ENCODE measurements at places on chromosomes 16 and 17. TPM values are rescaled to one million over a fixed set of nuclear protein-coding genes. Genes with fewer than 3 reads are reported as not detected.

Gene ATP2A3
- 0.07 TPM for total RNA-seq

Gene HOXB1
- total RNA-seq: 37.6 TPM

Gene KRTAP2-3
- total RNA-seq: not detected

Gene C17orf50
- not detected for total RNA-seq

Gene KCNG4
- total RNA-seq: 0.23 TPM

Gene EFNB3
- total RNA-seq: 20.5 TPM

Gene KRTAP1-5
- total RNA-seq: not detected

Gene GFAP
- 1.0 TPM for total RNA-seq

Gene SPDYE4
- total RNA-seq: not detected

DNA sequence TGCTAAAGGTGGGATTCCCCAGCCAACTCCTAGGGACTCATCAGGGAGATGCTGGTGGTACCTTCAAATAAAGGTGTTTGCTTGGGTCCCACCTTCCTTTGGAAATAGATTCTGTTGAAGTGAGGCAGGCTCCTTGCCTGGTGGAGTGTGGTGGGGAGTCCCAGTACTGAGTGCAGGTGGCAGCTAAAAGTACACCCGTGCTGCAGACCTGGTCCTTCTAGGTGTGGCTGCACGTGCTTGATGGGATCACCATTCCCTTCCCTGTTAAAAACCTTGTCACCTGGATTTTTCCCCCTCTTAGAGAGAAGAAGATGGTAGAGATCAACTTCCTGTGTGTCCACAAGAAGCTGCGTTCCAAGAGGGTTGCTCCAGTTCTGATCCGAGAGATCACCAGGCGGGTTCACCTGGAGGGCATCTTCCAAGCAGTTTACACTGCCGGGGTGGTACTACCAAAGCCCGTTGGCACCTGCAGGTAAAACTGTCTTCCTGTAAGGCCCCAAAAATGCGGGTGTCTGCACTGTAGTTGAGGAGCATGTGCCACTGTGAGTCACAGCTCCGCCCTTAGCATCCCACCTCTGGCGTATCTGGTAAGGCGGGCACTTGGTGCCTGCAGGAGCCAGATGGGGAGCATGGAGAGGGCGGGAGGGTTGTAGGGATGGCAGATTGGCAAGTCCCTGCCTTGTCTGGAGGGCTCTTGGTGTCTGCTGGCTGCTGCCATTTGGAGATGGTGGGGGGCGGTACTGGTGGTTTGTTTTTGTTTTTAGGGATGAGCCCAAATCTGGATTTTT is 34.0 kb downstream of the PLCD3 start:
- ATAC-seq: no peak

- ATAC-seq: peak; percentile 76
Observed at GRCh38 chr17:58531661-58532554, 17.5 kb upstream of the MTMR4 start.

DNA sequence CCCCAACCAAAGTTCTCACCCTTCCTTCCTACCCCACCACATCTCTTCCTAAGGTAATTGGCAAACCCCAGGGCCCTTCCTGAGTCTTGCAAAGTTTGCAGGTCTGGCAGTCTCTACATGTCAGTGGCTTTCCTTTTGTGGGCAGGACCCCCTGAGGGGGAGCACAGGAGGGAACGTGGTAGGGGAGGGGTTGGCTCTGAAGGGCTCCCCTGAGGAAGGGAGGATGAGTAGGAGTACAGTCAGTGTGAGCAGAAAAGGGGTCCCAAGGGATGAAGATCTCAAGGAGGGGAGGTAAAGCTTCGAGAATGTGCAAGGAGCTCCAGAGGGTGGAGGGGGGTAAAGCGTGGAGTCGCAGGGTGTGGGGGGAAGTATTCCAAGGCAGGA is 206.9 kb downstream of the RAB11FIP4 start:
- ATAC-seq: no peak

DNA sequence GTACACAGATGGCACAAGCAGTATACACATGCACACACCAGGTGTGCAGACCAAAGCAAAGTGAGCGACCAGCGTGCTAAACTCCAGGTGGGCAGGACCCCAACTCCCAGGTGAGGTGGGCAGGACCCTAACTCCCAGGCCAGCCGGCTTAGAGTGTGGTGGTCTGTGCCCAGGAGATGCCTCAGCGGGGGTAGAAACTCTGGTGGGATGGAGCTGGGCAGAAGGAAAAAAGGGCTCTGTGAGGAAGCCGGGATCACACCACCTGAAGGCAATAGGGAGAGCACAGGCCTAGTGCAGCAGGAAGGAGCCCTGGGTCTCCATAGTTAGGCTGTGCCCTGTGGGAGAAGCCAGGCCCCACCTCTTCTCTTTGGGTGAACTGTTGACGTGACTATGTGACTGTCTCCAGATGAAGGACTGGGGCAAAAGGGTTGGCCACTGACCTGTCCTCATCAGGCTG is 1.6 kb upstream of the FOXJ1 start:
- ATAC-seq: no peak

DNA sequence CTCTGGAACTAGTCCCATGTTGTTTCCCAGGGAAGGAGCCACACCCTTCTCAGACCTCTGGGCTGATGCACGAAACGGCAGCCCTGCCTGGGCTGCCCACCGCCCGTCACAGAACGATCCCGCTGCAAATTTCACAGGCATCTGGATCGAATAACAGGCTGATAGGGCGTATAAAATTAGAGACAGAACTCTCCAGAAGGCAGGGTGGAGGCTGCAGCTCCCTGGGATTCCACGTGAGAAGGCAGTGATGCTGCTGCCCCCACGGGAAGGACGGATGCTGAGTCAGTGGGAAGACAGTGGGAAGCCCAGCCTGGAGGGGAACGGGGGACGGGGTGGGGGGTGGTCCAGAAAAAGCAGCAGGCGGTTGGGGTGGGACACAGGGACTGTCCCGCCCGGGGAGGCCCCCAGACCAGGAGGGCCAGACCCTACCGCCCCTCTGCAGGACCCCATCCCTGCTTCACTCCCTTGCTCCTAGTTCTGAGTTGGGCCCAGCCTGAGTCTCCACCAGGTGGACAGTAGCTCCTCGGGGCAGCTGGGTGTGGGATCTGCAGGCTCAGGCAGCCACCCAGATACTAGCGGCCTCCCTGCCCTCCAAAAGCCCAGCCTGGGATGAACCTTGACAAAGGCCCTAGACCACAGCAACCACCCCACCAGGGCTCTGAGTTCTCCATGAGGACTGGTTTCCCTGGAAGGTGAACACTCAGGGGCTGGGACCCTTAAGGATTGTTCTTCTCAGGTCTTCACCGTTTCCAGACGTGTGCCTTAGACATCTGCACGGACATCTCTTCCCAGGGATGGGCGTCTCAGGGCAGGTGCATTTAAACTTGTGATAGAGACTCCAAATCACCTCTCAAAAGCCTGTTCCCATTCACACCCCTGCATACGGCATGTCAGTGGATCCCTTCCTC is 117.8 kb downstream of the METRNL start:
- peak; percentile 85 for ATAC-seq

- no peak for ATAC-seq
Observed at GRCh38 chr17:64741038-64741641, 79.0 kb upstream of the SMURF2 start.

GRCh38 chr16:28321700-28322411 is 29.5 kb downstream of the SBK1 start:
- ATAC-seq: no peak

GRCh38 chr17:36673068-36673467 is 71.7 kb downstream of the MRM1 start:
- no peak for ATAC-seq

DNA sequence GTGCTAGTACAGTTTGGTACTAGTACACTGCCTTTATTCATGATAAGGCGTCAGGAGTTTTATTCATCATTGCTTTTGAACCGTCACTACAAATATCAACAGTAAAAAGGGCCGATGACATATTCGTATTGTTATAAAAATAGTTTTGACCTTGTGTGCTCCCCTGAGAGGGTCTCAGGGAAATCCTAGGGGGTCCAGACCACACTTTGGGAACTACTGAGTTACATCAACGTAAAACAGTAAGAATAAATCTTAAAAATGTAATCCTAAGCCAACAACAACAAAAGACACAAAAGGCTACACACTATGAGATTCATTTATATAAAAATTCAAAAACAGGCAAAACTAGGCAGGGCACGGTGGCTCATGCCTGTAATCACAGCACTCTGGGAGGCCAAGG is 11.2 kb downstream of the MYH10 start:
- no peak for ATAC-seq

- ATAC-seq: no peak
Observed at GRCh38 chr17:65633988-65634387, 72.5 kb upstream of the AXIN2 start.

GRCh38 chr16:78926723-78927210 is 673.8 kb downstream of the MAF start:
- no peak for ATAC-seq

- no peak for ATAC-seq
Observed at GRCh38 chr16:30395992-30396585, 869 bp downstream of the ZNF48 start.

DNA sequence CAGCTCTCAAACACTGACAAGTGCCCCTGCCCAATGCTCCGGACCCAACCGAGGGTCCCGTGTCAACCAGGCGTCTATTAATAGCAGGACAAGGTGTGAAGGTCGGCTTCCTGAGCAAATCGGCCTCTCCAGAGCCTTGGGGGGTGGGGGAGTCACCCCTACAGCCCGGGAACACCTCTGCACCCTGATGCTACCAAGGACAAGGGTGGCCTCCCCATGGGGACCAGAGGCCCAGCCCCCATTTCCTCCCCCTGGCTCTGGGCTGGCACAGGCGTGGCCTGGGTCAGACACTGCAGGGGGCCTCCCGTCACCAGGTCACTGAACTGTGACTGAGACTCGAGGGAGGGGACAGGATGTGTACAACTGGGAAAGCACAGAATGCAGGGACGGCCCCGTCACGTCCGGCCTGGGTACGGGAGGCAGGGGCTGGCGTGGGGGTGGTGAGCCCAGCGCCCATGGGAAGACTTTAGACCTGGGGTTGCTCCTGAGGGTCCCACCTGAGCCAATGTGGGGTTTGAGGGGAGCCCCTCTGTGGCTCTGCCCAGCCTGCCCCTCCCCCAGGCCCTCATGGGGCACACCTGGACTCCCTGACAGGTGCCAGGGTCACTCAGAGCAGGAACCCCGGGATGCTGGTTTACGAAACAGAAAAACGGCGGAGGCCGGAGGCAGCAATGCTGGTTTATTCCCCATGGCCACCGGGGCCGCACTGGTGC is 579 bp upstream of the CYBA start:
- ATAC-seq: peak; percentile 45

Measured in motor neuron (in vitro differentiated cells).